Stimulated activated CD4-positive, alpha-beta T cell treated with anti-CD3 and anti-CD28 coated beads, Interleukin-2, amount 100 ng/mL, for 24 hours (primary cell): ENCODE measurements at places on chromosomes 4 and X.

- DNase-seq, result no peak
Measured at GRCh38 chrX:1781766-1782165, 166.9 kb downstream of the ASMT start.

DNA sequence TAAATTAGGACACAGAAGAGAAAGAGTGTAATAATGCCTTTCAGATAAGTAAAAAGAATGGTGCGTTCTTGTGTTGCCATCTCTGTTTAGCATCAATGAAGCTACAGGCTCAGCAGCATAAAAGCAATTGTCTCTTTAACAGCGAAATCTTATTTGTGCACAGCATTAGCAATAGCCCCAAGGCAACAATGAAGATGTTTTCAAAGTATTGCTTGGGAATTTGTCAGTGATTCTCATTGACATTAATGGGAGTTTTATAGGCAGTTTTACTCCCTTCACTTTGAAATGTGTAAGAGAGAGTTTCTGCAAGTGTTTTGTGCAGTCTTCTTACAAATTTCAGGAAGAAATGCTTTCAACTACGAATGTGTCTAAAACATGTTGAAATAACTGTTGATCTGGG lies 633.0 kb downstream of the TLL1 start:
- no peak for DNase-seq

- DNase-seq, result no peak
Measured at GRCh38 chr4:6298035-6298434, 28.4 kb downstream of the WFS1 start.

DNA sequence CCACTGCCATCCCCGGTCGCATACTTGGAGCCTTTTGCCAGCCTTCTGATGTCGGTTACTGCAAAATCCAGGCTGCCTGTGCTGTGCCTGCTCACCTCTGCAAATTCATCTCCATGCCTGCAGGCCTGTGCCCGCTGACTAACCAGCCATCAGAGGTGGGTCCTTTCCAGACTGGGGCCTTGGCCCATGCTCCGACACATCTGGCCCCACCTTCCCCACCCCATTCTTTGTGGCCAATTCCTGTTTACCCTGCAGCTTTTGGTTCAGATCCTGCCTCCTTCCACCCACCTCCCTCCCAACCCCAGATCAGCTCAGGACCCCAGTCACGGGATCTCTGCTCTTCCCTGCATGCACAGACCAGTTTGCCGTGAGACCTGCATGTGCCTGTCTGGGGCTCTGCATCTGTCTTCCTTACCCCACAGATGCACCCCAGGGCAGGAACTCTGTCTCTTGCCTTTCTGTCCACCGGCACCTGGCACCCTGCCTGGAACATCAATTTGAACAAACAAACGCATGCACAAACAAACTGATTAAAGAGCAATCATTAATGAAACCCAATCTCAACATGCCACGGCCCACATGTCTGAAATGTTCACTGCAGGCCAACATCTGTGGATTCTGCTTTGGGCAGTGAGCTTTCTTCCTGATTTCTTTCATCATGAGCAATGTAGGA lies 112.8 kb upstream of the PSAPL1 start:
- no peak for DNase-seq

- DNase-seq, result no peak
Measured at GRCh38 chr4:39718366-39719323, 20.7 kb downstream of the UBE2K start.

DNA sequence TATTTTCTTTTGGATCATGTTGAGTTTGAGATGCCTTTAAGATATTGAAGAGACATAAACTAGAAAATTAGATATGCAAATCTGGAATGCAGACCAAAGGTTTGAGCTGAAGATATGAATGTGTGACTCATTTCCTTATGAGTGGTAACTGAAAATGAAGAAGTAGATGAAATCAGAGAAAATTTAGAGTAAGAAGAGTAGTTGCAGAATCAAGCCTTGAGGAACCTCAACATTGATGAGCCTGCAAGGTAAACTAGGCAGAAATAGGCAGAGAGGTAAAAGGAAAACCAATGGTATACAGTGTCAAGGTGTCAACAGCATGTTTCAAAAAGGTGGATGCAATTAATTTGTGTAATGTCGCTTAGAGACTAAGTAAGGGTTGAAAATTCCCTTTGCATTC lies 142.8 kb downstream of the MOSPD2 start:
- DNase-seq, result no peak

- DNase-seq, result no peak
Measured at GRCh38 chr4:138035781-138036258, 206.3 kb downstream of the SLC7A11 start.
